ENCODE measurements at places on chromosomes 7 and 10.
A peak's percentile ranks its signal among the peaks of the same experiment; 100 is the strongest.

DNA sequence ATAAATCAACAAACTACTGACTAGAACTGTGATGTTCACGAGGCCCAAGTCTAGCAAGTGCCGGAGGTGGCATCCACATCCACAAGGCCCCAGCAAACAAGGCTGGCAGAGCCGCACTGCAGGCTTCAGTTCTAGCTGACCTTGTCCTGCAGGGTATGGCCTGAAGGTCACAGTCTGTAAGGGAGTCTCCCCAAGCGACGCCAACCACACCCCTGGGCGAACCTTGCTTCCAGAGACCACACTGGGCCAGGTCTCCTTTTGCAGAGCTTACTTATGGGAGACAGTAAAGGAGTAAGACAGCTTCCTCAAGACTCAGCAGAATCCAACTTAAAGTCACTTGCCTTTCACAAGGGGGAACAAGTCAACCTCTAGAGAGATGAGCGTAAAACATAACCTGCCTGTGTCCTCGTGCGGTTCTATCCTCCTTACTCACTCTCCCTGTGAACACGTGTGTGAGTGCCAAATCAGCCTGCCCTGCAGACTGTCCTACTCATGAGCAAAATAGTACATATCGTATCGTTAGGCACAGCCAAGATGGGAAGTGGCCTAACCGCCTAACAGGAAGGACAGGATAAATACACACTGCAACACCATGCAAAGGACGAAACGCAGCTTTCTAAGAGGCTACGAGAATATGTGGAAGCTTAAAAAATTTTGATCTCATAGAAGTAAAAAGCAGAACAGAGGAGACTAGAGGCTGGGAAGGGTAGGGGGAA, 22.7 kb downstream of the FAM53B start:
- no peak for DNase-seq

GRCh38 chr10:11087372-11087771, 69.7 kb downstream of the CELF2 start:
- no peak for DNase-seq

DNA sequence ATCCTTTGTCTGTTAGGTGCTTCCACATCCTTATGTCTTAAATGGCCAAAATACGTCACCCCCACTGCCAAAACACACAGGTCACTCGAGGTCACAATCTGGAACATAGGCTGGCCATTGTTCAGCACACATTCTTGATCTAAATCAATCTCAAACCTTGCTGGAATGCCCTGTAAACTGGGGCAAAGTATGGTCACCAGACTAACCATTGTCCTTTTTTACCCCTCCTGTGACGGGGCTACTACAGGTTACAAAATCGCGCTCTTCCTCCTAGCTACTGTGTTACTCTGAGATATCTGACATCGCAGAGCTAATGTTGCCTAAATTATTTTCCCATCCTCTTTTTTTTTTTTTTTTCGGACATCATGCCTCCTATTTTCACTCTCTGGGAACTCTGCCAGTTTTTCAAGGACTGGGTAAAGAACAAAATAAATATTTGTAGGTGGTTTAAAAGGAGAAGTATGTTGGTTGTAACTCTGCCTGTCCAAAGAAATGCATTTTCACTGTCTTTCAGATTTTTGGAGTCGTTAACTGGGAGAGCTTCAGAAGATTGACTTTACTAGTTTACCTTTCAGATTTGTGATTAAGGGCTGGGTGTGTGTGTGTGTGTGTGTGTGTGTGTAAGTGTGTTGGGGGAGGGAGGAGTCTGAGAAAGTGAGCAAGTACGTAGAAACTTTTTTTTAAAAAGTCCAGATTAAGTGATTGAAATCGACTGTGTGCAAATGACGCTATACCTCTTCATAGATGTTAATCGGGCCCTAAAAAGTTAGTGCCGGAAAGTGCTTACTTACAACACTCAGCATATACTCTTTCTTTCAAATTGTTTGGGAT, 942 bp upstream of the KIAA1217 start:
- DNase-seq, result no peak

GRCh38 chr10:120188950-120189349, 268.1 kb upstream of the PLPP4 start:
- DNase-seq, result no peak

DNA sequence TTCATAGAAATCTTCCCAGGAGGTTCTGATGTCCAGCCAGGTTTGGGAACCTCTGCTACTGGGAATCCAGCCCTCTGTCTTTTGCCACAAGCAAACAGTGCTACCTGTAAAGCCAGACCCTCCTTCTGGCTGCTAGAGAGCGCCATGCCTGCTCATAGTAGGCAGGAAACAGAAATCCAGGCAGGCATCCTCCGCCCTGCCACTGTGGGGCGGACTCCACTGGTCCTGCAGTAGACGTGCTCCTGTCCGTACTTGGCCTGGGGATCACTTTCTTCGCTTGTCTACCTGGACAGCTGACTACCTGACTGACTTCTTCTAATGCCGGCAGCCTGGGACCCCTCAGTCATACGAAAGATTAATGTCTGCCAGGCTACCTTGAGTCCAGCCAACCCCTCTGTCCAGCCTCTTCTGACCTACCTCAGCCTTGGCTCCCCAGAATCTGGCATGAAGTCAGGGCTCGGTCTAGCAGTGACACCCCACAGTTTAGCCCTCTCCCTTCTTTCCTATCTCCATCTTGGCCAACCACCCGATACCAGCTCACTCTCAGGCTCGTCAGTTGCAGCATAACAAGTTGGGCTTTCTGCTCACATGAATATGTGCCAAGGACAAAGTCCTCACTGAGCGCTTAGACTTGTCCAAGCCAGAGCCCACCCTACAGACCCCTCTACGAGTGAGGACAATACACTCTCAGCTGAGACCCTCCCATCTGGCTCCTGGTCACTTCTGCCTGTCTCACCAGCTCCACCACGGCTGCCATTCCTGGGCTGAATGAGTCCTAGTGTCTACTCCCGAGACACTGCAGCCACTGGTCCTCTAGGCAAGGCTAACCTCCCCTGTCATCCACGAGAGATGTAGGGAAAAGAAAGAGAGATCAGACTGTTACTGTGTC, 43.9 kb upstream of the OPALIN start:
- DNase-seq, result no peak

GRCh38 chr7:36900988-36901710, 176.9 kb upstream of the AOAH start:
- no peak for DNase-seq

- peak; percentile 27 for DNase-seq
Measured at GRCh38 chr7:125316466-125316865, 386.8 kb upstream of the POT1 start.

GRCh38 chr7:3670898-3671297, 369.8 kb downstream of the SDK1 start:
- DNase-seq, result no peak

- no peak for DNase-seq
Measured at GRCh38 chr7:138515001-138515528, 55.0 kb downstream of the TRIM24 start.

- DNase-seq, result no peak
Measured at GRCh38 chr7:23396222-23397015, 73.9 kb downstream of the IGF2BP3 start.

DNA sequence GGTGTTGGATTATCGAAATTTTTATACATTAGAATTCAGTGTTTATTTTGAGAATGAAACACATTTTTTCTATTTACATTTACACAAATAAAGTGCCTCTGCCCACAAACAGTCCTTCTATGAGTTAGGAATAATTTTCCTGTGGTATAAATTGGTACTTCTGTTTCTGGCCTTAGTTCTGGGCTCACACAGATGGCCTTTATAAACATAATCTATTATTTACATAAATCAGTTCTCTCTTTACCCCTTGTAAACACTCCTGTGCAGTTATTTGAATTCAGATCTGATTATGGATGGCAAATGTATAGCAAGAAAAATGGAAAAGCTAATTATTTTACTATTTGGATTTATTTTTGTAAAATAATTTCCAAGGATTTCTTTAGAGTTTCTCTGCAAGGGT, 143.2 kb downstream of the PRKG1 start:
- no peak for DNase-seq

DNA sequence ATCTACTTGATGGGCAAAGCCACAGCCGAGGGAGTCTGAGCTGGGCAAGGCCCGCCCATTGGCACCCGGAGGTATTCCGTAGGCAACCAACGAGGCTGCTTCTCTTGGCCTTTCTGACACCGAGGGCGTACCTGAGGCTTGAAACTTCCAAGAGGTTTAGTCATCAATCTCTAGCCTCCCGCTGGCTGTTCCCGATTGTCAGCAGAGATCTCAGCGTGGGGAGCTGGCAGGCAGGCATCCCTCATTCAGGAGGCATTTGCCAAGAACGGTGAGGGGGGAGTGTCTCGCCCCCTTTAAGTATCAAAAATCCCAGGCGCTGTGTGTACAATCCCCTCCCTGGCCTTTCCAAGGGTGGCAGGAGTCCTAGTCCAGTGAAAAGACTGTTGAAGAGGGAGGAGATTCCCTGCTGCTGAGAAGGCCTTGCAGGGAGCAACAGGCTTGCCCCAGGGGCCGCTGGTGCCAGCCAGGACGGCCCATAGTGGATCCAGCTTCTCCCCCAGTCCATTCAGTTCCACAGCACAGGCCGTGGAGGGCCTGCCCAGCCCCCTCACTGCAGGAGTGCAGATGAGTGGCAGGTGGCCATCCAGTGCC, 39.7 kb downstream of the OAT start:
- no peak for DNase-seq

DNA sequence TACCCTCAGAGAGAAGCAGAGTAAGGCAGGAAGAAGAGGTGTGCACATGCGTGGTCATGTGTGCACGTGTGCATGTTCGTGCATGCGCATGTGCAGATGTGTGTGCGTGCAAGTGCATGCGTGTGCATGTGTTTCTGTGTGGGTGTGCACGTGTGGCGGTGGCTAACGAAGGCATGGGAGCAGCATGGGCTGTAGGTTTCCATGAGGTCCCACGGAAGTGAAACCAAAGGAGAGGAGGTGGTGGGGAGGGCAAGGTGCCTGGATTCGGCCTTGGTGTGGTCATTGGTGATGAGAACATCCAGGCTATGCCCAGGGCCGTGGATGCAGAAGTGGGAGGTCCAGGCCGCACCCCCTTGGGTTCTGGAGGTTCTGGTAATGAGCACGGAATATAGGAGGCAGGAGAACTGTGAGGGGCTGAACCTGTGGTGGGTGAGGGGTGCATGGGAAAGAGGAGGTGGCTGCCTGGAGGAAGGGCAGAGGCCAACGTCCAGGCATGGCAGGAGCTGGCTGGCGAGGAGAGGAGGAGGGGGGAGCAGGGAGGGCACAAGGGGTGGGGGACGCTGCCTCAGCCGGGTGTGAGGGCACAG, 2.4 kb upstream of the INPP5A start:
- no peak for DNase-seq

GRCh38 chr10:80462299-80462980, 8.3 kb downstream of the TSPAN14 start:
- no peak for DNase-seq

- no peak for DNase-seq
Measured at GRCh38 chr10:120456143-120456625, 843 bp upstream of the PLPP4 start.

- DNase-seq, result no peak
Measured at GRCh38 chr7:148623586-148624282, 33.2 kb downstream of the C7orf33 start.

DNA sequence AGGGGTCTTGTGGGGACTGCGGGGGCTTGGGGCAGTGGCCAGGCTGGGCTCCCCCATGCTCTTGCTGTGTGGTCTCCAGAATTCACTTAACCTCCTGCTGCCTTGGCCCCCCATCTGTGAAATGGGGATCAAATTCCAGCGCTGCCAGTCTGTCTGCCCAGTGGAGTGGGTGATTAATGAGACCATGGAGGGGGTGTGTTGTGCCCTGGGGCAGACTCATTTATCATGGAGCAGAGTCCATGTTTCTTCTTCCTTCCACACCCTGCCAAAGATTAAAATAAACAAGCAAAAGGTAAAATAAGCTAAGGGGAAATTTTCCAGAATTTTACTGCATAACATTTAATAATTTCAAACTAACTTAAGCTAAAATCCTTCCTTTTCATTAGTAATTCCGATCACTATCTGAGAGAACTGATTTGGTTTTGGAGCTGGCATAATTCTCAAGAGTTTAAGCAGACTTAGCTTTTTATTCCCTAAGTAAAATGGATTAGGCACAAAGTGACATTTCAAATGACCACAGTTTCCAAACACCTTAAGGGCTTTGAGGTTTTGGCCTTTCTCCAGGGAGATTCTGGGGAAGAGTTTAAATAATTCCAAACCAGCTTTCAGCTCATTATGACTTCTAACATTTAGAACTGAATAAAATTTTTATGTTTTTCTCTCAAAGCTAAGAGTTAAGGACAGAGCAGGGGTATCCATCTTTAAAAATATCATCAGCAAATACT, 211.9 kb downstream of the CXCL12 start:
- no peak for DNase-seq

- DNase-seq, result no peak
Measured at GRCh38 chr7:45564485-45564884, 9.7 kb upstream of the ADCY1 start.

DNA sequence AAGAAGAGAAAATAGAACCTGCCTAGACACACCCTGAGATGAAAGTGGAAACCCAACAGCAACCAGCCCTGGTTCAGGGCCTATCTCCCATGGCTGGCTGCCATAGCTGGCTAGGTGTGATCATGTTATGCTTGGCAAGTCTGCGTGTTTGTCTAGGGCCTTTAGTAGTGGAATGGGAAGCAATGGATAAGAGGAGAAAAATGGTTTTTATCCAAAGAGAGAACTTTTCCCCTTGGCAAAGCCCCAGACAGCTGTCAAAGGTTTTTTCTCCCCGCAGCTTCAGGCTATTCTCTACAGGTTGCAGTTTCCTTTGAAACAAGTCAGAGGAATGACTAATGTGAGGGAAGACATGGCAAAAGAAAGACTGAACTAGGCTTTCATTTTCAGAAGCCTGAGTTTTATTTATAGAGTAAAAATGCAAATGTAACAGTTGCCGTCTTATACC, 161.5 kb downstream of the SEMA3D start:
- no peak for DNase-seq

DNA sequence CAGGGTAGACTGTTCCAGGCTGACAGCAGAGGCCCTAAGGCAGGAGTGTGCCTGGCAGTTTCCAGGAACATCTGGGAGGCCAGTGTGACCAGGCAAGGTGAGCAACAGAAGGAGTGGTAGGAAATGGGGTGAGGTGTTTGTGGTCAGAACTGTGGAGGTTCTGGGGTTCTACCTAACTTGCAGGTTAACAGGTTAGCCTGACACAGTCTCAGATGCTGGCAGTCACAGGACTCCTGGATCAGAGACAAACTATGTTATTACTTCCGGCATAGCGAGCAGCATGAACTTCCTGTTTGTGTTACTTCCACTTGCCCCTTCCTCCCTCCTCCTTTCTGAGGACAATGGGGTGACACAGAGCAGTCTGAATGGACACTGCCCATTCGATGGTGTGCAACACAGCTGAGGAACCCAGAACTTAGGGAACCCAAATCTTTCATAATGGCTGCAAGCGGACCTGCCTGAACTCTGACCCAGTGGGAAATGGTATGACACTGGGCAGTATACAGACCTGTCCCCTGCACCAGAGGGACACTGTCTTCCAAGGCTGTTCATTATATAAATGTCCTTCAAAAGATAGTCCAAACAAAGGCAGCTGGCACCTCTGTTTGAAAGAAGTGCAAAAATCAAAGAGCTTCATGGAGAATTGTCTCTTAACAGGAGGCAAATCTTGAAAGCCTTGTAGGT, 3.9 kb upstream of the SAR1A start:
- no peak for DNase-seq

- no peak for DNase-seq
Measured at GRCh38 chr10:129550658-129551057, 83.6 kb downstream of the MGMT start.
